ENCODE measurements at places on chromosomes 1 and 21.

DNA sequence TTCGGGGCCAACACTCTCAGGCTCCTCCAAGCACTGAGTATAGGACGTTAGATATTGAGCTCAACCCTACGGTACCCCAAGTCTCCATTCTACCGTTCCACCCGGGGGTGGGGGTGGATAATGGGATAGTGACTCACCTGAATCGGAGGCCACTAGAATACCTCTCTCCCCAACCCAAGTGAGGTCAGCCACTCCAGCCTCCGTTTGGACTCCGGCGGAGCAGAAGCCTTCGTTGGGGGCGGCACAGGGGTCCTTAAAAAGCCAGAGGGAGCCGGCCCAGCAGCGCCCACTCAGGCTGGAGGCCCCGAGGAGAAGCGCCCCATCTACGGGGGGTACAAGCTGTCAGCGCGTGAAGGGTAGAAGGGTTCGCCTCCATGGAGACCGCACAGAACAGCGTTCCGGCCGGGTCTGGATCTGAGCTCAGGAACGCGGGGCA, 556 bp downstream of the WDR77 start:
- no peak for DNase-seq

GRCh38 chr1:214187121-214187900, 93.6 kb upstream of the SMYD2 start:
- DNase-seq = no peak

GRCh38 chr21:38688068-38688467, 117.7 kb upstream of the ETS2 start:
- DNase-seq = no peak

DNA sequence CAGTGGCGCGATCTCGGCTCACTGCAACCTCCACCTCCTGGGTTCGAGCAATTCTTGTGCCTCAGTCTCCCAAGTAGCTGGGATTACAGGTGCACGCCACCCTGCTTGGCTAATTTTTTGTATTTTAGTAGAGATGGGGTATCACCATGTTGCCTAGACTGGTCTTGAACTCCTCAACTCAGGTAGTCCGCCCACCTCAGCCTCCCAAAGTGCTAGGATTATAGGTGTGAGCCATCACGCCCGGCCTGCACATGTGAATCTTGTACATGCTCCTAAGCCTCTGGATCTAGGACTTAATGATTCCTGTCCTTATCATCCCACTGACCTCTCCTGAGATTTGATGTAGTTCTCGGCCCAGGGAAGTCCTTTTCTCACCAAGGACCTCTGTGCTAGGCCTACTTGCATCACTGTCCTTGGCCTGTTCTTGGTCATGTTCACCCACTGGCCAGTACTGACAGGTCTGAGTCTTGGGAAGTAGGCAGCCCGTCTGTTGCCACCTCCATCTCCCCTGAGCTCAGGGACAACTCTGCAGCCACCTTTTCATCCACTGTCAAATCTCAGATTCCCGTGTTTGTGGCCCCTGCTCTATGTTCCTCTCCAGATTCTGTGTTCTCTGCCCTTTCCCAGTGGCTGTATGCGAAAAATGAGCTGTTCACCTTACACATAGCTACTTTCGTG, 9.4 kb downstream of the HYI start:
- no peak for DNase-seq

DNA sequence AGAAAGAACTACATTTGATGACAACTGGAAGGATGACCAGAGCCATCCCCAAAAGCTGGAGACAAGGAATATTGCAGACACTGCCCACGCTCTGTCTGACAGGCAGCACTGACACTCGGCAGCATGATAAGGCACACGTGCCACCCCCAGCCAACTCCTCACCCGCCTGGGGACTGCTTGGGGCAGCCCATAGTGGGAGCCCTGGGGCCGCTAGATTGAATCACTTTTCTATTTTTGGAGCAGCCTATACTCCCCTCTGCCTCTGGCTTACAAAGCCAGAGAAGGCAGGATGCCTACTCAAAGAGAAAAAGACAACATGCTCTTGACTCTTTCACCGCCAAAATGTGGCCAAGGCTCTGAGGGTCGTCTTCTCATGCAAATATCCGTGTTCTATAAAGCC, 1.3 kb downstream of the SMG5 start:
- no peak for DNase-seq

DNA sequence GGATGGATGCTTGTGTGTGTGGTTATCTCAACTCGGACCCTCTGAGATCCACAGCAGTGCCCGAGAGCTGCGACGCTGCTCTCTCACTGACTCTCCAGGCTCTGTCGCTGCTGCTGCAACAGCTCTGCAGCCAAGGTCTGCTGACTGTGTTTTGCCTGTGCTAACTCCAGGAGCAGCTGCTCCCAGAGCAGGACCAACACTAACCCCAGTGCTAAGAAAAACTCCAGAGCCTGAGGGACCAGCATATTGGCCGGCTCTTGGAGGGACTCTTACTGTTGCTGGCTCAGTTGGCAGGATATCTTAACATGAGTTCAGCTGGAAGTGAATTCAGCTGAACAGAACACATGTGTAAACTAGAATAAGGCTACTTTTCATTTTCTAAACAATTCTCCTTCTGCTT, 4.4 kb downstream of the LCE2C start:
- DNase-seq = no peak

DNA sequence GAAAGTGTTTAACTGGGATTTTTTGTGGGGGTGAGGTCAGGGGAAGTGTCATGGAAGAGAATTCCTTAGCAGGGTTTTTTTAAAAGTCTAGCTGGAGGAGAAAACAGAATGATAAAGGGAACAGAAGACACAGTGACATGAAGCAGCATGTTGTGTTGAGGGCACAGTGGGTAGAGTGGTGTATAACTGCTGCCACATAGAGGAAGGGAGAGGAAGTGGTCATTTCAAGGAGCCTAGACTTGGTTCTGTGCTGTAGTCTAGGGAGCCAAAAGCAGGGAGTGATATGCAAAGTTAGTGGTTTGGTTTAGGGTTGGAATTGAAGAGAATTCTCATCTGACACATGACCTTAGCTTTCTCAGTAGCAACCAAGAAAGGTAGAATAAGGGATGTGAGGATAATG, 10.2 kb downstream of the EEIG2 start:
- DNase-seq = no peak

GRCh38 chr1:168161459-168161858, 17.3 kb upstream of the TIPRL start:
- DNase-seq = no peak

DNA sequence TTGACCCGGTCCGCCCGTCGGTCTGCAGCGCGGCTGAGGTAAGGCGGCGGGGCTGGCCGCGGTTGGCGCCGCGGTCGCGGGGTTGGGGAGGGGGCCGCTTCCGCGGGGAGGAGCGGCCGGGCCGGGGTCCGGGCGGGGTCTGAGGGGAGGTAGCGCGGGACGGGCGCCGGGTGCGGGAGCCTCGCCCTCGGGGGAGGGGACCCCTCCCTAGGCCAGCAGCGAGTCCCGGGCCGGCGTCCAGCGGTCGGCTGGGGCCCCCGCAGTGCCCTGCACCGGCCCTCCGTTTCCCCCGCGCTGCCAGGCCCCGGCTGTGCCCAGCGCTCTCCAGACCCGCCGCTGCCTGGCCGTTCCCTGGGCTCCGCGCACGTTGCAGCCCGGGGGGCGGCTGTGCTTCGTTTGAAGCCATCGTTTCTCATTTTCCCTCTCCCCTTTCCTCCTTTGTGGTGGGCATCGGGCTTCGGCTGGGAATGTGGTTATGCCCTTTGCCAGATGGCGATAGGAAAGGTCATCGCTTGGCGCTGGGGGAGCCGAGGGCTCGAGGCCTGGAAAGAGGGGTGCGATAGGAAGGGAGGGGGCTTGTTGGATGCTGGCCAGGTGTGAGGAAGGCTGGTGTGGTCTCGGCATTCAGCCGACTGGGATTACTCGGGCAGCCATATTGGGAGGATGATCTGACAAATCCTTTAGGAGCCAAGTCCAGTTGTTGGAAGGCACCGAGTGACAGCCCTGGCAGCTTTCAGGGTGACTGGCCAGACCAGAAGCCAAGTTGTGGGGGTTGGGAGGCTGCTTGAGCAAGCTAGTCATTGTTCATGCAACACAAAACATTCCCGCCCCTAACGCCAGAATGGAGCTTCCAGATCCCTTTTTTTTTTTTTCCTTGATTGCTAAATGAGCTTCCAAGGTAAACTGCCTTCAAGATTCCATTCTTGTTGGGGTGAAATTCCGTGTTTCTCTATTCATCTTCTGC, 753 bp downstream of the KIF1B start:
- no peak for DNase-seq

- DNase-seq = no peak
Measured at GRCh38 chr1:229980009-229980408, 87.0 kb upstream of the GALNT2 start.

GRCh38 chr1:117679868-117680267, 74.0 kb downstream of the TENT5C start:
- no peak for DNase-seq

DNA sequence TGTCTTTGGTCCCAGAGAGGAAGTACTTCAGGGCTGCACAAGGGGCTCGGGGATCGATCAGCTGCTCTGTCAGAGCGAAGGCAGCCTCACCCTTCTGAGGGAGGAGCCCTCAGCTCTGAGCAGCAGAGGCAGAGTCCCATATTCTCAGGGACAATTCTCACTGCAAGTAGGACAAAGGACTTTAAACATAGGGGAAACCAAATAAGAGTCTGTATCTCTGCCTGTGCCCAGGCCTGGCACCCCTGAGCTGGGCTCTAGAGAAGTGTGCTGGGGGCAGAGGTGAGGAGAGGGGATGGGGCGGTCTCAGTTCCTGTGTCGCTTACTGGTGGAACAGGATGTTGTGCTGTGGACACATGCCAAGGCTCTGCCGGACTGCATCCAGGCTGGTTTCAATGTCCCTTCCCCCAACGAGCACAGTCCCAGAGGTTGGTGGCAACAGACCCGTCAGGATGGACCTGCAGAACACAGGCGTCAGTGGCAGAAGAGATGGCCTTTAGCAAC, 76.6 kb downstream of the ABCA4 start:
- no peak for DNase-seq

DNA sequence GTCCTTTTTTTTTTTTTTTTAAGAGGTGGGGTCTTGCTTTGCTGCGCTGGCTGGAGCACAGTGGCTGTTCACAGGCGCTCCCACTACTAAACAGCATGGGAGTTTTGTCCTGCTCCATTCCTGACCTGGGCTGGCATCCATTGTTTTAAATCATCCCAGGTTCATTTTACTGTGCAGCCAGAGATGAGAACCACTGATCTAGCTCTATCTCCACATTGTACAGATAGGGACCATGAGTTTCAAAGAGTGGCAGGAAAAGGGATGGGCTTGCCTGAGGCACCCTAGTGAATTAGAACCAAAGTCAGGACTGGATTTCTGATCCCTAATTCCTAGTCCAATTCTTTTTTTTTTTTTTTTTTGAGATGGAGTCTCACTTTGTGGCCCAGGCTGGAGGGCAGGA, 7.2 kb upstream of the TMEM222 start:
- DNase-seq = no peak

- no peak for DNase-seq
Measured at GRCh38 chr1:45573231-45573804, 10.5 kb upstream of the NASP start.
